ENCODE measurements at places on chromosomes 1 and 21. TPM values are rescaled to one million over a fixed set of nuclear protein-coding genes. Genes with fewer than 3 reads are reported as not detected.

APOBEC4 gene
- total RNA-seq = not detected

EDARADD gene
- total RNA-seq = 4.7 TPM

S100A7A gene
- total RNA-seq = not detected

MCOLN2 gene
- total RNA-seq = 2.0 TPM

B3GALT2 gene
- not detected for total RNA-seq

ZSWIM5 gene
- total RNA-seq = not detected

ZNF593 gene
- total RNA-seq = 55.7 TPM

ITGB2 gene
- total RNA-seq = 3.5 TPM

C8A gene
- total RNA-seq = not detected

Measured in hair follicular keratinocyte (primary cell).